ENCODE measurements at places on chromosomes 11 and 22.

DNA sequence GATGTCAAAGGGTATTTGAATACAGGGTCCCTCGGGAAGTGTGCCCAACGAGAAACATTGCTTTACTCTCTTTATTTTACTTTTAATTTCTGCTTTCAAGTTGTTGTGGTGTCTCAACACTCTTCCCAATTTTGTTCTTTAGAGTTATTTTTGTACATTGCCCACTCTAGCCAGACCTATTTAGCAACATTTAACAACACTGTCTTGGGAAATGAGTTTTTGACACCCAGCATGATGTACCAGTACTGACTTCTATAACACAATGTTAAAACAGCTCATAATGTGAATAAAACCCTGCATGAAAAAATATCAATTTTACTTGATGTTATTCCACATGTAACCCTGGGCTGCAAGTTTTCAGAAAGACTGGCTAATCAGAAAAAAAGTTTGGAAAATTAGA lies 350.2 kb upstream of the PITPNB start:
- no peak for DNase-seq

DNA sequence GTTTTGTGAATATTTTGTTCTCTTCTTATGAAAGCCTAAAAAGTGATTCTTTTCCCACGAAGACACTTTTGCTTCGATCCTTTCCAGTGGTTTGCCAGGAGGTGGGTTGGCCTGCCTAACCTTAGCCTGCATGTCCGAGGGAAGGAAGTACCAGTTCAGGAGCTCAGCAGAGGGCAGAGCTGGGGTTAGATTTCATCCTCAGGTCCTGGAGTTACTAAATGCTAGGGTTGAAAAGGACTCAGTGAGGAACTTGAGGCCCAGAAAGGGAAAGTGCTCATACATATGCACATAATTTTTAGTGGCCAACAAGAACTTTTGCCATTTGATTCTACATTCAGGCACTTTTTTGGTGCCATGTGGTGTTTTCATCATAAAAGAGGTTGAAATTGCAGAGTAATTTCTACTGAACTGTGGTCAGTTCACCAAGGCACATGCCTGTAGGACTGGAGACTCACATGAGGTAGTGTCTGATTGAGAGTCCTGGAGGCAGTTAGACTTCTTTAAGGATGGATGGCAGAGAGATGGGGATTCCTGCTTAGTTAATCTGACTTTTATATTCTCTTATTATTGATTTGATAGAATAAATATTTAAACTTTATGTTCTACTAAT lies 36.7 kb downstream of the NCAM1 start:
- DNase-seq, result peak; percentile 32

- no peak for DNase-seq
Measured at GRCh38 chr22:29475550-29475949, 4.5 kb upstream of the NEFH start.

DNA sequence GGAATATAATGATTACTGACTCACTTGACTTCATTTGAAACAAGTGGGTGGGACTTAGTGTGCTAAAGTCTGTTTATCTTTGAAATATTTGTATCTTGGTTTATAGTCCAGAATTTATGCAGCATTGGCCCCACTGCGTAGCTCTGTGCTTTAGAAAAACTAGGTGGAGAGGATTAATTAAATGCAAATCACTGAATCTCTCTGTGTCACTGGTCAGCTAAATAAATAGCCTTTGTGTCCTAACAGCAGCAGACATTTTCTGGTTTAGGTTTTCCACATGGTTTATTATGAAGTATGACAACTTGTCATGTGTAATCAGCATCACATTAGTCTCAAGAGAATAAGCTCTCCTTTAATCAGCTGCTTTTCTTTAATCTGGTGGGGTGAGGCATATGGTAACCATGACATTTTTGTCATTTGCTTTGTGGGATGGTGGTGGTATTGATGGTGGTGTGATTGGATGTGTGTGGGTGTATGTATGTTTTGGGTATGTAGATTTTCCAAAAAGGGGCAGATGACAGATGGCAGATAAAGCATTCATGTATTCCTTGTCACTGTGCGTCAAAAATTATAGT lies 33.9 kb downstream of the BCL2L13 start:
- DNase-seq, result no peak

DNA sequence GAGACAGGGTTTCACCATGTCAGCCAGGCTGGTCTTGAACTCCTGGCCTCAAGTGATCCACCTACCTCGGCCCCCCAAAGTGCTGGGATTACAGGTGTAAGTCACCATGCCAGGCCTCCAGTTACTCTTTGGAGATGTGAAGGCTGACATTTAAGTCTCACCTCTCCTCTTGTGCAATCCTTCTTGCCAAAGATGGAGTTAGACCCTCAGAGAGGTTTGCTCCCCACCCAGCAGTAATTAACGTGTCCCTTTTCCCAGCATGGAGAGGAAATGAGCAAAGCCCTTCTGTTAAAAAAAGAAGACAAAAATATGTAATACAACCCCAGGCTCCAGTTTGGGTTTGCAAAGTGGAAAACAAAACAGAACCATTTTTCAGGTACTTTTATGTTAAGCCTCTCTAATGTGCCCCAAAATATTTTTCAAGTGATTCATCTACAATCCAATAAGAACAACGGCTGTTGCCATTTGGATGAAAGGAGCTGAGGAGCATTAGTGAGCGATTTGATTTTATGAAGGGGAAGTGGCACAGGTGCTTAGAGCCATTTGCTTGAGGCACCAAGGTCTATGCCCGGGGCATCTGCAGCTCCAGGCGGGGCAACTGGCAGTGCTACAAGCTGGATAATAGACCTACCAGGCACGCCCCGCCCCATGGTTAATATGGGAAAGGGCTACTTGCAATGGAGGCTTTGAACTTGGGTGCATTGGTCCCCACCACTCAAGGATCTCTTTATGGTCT lies 57.2 kb downstream of the GRIK4 start:
- no peak for DNase-seq

DNA sequence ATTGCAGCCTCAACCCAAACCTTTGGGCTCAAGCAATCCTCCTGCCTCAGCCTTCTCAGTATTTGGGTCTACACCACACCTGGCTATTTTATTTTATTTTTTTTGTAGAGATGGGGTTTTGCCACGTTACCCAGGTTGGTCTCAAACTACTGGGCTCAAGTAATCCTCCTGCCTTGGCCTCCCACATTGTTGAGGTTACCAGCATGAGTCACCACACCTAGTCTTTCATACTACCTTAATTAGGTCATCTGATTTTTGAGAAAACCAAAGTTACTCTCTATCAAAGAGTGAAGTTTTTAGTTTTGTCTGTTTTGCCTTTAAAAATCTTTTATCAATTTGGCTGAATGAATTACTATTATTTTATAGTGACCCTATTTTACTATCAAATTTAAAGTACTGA lies 335.6 kb upstream of the LRRC4C start:
- no peak for DNase-seq

DNA sequence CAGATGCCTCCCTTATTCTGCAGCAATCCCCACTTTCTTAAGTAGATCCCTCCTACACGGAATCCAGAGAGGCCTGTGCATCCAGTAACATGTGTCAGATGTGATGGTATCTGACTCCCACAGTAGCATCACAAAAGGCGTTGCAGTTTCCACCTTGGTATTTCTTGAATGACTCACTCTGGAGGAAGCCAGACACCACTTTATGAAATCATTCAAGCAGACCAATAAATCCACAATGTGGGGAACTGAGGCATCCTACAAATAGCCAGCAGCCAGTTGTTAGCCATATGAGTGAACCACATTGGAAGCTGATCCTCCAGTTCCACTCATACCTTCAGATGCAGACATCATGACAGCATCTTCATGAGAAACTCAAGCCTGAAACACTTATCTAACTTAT lies 798.1 kb downstream of the OPCML start:
- no peak for DNase-seq

All from AML-193 (cell line).